ENCODE measurements at places on chromosomes 11 and 22. TPM values are rescaled to one million over a fixed set of nuclear protein-coding genes. Genes with fewer than 3 reads are reported as not detected.

- DNase-seq, result no peak
Measured at GRCh38 chr22:50136581-50137015, 33.9 kb upstream of the PANX2 start.

DNA sequence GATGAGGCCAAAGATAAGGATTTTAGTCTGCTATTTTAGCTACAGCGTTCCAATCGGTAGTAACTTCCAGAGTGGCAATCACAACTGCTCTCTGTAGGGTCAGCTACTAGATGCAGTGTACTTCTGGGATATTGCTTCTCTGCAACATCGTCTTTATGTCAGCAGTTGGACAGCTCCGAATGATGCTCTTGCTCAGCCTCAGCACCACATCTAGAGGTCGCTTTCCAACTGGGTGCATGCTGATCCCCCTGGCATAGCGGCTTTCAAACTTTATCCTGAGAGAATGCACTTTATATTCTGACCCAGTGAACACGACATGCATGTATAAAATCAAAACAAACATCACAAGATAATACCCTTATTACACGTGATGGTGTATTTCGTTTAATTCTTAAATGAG lies 219.6 kb downstream of the C11orf87 start:
- DNase-seq, result no peak

DNA sequence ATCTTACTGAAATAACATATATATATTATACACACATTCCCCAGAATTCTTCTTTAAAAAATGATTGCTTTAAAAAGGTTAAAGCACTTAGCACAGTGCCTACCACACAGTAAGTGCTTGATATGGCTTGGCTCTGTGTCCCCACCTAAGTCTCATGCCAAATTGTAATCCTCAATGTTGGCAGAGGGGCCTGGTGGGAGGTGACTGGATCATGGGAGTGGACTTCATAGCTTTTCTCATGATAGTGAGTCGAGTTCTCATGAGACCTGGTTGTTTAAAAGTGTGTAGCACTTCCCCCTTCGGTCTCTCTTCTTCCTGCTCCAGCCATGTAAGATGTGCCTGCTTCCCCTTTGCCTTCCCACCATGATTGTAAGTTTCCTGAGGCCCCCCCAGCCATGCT lies 6.2 kb downstream of the CRYAB start:
- DNase-seq, result no peak

- DNase-seq, result no peak
Measured at GRCh38 chr11:27626938-27627586, 73.2 kb downstream of the BDNF start.

DNA sequence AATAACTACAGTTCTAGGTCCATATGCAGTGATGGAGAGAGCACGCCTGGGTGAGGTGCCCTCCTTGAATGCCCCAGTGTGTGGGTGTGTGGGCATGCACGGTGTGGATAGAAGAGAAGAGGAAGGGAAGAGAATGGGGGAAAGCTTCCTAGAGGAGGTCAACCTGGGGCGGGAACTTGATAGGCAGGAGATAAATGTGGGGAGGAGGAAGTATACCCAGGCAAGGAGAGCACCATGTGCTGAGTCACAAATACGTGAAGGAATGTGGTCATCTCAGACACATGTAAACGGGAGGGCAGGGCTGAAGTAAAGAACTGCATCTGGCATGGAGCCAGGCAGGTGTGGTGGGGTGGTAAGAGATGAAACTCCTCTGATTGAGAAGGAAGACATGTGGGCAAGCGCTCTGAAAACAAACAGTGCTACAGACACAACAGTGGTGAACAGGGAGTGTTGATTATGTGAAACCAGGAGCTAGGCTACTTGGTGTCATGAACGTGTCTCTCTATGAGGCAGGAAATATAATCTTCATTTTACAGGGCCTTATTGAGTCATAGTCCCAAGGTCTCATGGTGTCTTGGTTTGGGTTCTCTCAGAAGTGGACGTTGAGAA lies 61.5 kb upstream of the EED start:
- DNase-seq, result no peak

- no peak for DNase-seq
Measured at GRCh38 chr11:109818290-109818689, 274.9 kb upstream of the ZC3H12C start.

CYP2D6 gene
- 1.7 TPM for total RNA-seq

AGBL2 gene
- total RNA-seq, result 0.78 TPM

Data from occipital lobe (tissue), 3 donors.